ENCODE measurements at places on chromosomes 11 and 22. TPM values are rescaled to one million over a fixed set of nuclear protein-coding genes. Genes with fewer than 3 reads are reported as not detected.

DNA sequence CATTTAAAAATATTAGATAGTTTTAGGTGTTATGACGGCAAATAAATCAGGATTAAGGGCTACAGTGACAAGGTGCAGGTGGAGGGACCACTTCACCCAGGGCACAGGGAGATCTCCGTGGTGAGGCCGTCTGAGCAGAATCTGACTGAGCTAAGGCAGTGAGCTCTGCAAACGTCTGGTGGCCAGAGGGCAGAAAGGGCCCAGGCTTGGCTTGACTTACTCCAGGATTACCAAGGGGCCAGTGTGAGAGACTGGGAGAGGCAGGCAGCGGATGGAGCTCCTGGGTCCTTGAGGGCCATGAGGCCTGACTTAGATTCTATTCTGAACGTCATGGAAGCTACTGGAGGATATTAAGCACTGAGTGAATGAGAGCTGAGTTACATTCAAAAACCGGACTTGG is 125.9 kb upstream of the B3GAT1 start:
- peaks cover 7% of the 10 kb centered on the region for H3K36me3 ChIP-seq
- no peak overlapping the region for H3K4me3 ChIP-seq

- no peak overlapping the region for H3K4me3 ChIP-seq
- no peaks in the 10 kb centered on the region for H3K36me3 ChIP-seq
- H3K4me1 ChIP-seq = no peaks in the 10 kb centered on the region
- no peaks in the 10 kb centered on the region for H3K27me3 ChIP-seq
- H3K27ac ChIP-seq = no peak overlapping the region
Measured at GRCh38 chr22:36887162-36887561, 26.3 kb upstream of the CSF2RB start.

DNA sequence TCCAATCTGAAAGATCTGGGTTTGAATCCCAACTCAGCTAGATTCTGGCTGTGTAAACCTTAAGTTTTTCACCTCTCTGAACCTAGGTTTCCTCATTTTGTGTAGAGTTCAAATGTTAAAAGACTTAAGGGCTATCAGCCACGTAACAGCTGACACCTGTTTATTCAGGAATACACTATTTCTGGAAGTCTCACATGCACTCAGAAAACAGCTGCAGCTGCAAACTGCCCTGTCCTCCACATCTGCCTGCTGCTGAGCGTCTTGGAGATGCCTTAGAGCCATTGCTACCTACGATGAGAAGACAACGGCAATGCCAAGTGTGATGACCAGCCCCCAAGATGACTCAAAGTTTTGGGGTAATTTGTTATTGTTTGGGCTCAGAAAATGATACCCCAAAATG is 6.7 kb upstream of the TRIM44 start:
- peaks cover 5% of the 10 kb centered on the region for H3K27me3 ChIP-seq
- no peak overlapping the region for H3K4me3 ChIP-seq
- no peak for DNase-seq
- no peaks in the 10 kb centered on the region for H3K36me3 ChIP-seq
- no peak overlapping the region for H3K27ac ChIP-seq
- no peaks in the 10 kb centered on the region for H3K4me1 ChIP-seq

The OR4C11 gene
- not detected for total RNA-seq

The OR52A1 gene
- total RNA-seq = not detected

DNA sequence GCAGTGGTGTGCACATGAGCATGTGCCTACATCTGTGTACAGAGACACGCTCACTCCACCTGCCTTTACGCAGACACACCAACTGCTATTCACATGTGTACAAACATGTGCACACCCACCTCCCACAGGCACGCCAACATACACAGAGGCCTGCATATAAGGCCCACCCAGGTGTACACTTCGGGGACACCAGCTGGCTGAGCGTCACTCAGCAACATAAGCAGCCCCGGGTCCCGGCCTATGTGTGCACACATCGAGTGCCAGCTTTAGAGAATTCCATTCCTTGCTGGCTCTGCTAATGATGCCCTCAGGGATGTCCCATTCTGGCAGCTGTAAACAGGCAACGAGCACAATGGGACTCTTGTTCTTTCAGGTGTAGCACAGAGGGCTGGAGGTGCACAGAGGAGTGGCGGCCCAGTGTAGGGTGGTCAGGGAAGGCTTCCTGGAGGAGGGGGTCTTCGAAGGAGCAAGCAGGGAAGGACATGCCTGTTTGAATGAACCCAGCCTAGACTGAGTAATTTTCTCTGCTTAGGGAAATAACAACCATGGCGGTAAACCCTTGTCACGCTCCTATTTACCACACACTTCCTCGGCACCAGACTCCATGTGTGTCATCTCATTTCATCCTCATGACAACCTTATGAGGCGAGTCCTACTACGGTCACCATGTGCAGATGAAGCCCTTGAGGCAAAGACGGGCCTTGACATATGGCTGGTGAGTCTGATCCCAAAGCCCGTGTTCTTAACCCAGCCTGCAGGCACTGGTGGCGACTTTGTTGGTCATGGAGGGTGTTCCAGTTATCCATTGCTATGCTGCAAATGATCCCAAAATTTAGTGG is 35.1 kb downstream of the RPL3 start:
- no peaks in the 10 kb centered on the region for H3K36me3 ChIP-seq
- DNase-seq = no peak
- H3K27me3 ChIP-seq = peaks cover 4% of the 10 kb centered on the region
- no peaks in the 10 kb centered on the region for H3K4me1 ChIP-seq

GRCh38 chr22:17218341-17218740 is 894 bp downstream of the ADA2 start:
- H3K36me3 ChIP-seq = no peaks in the 10 kb centered on the region
- no peak overlapping the region for H3K27ac ChIP-seq
- no peak overlapping the region for H3K4me3 ChIP-seq
- no peaks in the 10 kb centered on the region for H3K4me1 ChIP-seq
- H3K27me3 ChIP-seq = peaks cover 2% of the 10 kb centered on the region

- no peaks in the 10 kb centered on the region for H3K36me3 ChIP-seq
- no peak overlapping the region for H3K4me3 ChIP-seq
- H3K27ac ChIP-seq = no peak overlapping the region
Measured at GRCh38 chr11:35747668-35748067, 85.1 kb downstream of the TRIM44 start.

- H3K27ac ChIP-seq = no peak overlapping the region
- H3K4me1 ChIP-seq = peaks cover 6% of the 10 kb centered on the region
- peaks cover 4% of the 10 kb centered on the region for H3K27me3 ChIP-seq
- no peak overlapping the region for H3K4me3 ChIP-seq
Measured at GRCh38 chr22:29758959-29759358, 7.8 kb downstream of the ZMAT5 start.

DNA sequence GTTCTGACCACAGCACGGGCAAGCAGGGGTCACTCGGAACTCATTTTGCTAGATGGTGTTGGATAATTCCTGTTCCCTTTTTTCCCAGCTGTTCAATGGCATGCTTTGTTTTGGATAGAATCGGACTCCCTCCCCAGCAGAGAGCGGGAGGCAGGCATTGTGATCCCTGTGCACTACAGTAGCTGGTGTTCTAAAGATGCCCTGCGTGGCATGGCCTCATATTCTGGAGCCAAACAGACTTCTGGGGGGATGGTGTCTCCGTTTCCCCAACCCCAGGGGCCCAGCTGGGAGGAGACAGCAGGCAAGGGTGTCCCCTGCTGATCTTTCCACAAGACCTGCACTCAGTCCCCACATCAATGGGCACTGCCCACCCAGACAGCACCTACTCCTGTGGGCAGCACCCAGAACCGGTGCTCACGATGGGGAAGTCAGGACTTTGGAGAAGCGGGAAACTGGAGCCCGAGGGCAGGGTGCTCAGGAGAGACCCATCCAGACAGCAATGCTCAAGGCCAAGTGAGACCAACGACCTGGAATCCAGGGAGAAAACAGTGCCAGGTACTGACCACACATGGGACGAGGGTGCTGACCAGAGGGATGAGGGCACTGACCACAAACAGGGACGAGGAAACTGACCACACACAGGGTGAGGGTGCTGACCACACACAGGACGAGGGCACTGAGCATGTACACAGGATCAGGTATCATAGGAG is 934.9 kb downstream of the BRD1 start:
- H3K4me3 ChIP-seq = no peak overlapping the region
- H3K36me3 ChIP-seq = peaks cover 4% of the 10 kb centered on the region
- no peaks in the 10 kb centered on the region for H3K4me1 ChIP-seq

DNA sequence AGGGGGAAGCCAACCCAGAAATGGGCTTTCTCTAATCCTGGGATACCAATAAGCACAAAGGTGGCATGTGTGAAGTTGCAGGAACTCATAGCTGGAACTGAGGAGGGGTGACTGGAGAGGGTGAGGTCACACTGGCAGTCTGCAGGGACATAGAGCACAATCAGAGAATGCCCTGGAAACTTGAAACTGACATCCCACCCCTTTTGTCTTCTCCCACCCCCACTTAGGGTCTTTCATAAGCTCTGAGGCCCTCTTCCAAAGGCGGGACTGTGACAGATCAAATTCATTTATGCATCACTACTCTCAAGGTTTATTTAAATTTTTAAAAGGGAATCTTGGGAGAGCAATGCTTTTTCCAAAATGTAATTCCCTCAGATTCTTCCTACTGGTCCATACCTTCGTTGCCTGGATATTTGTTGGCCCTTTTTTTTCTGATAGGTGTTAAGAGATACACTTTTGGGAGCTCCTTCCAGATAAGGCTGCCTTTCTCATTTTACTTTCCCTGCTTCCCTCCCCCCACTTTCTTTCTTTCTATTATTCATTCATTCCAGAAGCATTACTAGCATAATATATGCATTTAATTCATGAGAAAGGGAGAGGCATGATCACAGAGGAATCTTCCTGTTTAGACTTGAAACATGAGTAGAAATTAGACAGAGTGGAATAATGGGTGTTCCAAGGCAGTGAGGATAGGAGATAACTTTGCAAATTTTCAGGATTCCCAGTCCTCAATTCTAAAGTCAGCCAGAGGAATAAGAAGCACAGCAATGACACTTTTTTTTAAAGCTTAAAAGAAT is 14.8 kb downstream of the OR51E2 start:
- H3K4me3 ChIP-seq = no peak overlapping the region
- H3K27me3 ChIP-seq = no peaks in the 10 kb centered on the region
- H3K36me3 ChIP-seq = no peaks in the 10 kb centered on the region
- no peak for DNase-seq
- peaks cover 4% of the 10 kb centered on the region for H3K4me1 ChIP-seq

DNA sequence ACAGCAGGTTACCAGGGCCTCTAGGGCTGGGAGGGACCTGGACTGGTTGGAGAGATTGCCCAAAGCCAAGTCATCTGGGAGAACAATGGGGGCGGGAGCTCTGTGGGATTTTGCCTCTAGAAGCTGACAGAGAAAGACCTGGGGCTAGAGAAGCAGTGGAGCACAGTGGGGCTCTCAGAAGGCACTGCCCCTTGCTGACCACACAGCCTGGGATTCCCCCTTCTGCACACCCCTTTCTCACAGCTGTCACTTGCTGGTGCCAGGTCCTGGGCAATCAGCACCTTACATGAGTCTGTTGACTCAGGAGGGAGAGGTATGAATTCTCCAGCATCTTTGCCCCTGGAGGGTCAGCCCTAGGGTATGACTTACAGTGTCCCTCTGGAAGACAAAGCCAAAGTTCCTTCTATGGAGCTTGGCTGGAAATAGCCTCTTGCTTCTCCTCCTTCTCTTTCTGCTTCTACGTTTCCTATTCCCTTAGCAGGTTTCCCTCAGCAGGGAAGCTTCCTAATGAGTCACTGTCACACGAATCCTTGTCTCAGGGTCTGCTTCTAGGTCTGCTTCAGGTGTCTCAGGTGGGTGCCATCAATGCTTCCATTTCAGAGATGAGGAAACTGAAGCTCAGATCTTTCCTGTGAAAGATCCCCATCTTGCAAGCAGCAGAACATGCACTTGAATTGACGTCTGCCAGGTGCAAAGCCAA is 27.0 kb downstream of the GDPD5 start:
- H3K36me3 ChIP-seq = peaks cover 6% of the 10 kb centered on the region
- peaks cover 15% of the 10 kb centered on the region for H3K27me3 ChIP-seq
- peaks cover 7% of the 10 kb centered on the region for H3K4me1 ChIP-seq
- no peak overlapping the region for H3K27ac ChIP-seq
- no peak for DNase-seq

The MOV10L1 gene
- total RNA-seq = 0.34 TPM

GRCh38 chr11:10747733-10748132 is 3.3 kb upstream of the CTR9 start:
- H3K27me3 ChIP-seq = no peaks in the 10 kb centered on the region
- H3K4me3 ChIP-seq = no peak overlapping the region
- H3K4me1 ChIP-seq = peaks cover 3% of the 10 kb centered on the region
- H3K27ac ChIP-seq = no peak overlapping the region
- H3K36me3 ChIP-seq = no peaks in the 10 kb centered on the region

The CDC42BPG gene
- total RNA-seq = 2.3 TPM

GRCh38 chr11:119523539-119524157 is 100.7 kb upstream of the THY1 start:
- no peak for DNase-seq
- peaks cover 9% of the 10 kb centered on the region for H3K27me3 ChIP-seq
- peaks cover 3% of the 10 kb centered on the region for H3K4me1 ChIP-seq
- H3K4me3 ChIP-seq = no peak overlapping the region
- H3K36me3 ChIP-seq = no peaks in the 10 kb centered on the region
- H3K27ac ChIP-seq = no peak overlapping the region

- no peak for DNase-seq
- H3K36me3 ChIP-seq = no peaks in the 10 kb centered on the region
- no peak within 1 kb of the TSS for H3K4me3 ChIP-seq
- H3K4me1 ChIP-seq = no peaks in the 10 kb centered on the region
Measured at GRCh38 chr11:62269654-62270278, at the start of gene SCGB2A2. Gene SCGB2A2, plus strand, starts transcription at chr11:62270158. Its CDS starts 59 bp downstream, at chr11:62270217.

- H3K4me1 ChIP-seq = peaks cover 2% of the 10 kb centered on the region
- no peak overlapping the region for H3K27ac ChIP-seq
- H3K4me3 ChIP-seq = no peak overlapping the region
- no peak for DNase-seq
Measured at GRCh38 chr11:81420668-81421250, 1312.9 kb downstream of the FAM181B start.

The MYBPC3 gene
- not detected for total RNA-seq

The DCHS1 gene
- 91.5 TPM for total RNA-seq

The C11orf58 gene
- 169 TPM for total RNA-seq

The TMEM225 gene
- not detected for total RNA-seq

DNA sequence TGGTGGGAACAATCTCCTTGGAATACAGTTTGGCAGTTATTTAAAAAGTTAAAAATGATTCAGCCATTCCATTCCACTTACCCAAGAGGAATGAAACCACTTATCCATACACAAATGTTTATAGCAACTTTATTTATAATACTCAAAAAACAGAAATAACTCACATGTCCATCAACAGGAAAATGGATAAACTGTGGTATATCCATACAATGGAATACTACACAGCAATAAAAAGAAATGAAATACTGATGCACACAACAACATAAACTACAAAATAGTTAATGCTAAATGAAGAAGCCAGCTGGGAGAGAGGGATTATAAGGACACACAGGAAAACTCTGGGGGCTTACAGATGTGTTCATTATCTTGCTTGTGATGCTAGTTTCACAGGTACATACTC is 64.7 kb downstream of the FCHSD2 start:
- H3K27me3 ChIP-seq = no peaks in the 10 kb centered on the region
- no peak overlapping the region for H3K4me3 ChIP-seq
- no peak overlapping the region for H3K27ac ChIP-seq
- peaks cover 8% of the 10 kb centered on the region for H3K36me3 ChIP-seq
- no peak for DNase-seq
- no peaks in the 10 kb centered on the region for H3K4me1 ChIP-seq

Data from glutamatergic neuron (in vitro differentiated cells).